ENCODE measurements at places on chromosomes 7 and 10.

DNA sequence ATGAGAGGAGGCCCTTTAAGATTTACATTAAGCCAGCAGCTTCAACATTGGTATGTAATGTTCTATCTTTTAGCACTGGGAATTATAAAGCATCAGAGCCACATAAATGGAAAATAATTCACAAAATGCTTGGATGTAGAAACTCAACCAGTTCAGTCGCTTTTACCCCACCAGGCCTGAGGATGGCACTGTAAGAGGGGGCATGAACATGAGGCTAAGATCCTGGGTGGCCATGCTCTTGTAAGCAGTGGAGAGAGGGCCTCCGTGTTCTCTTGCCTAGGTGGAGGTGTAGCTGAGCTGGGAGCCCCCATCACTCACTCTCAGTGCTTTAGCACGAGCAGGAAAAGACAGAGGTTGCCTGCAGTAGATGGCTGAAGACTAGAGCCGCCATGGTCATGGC, 238.8 kb downstream of the FANK1 start:
- DNase-seq, result no peak

- DNase-seq, result no peak
Observed at GRCh38 chr7:2143981-2144595, 88.7 kb downstream of the MAD1L1 start.

DNA sequence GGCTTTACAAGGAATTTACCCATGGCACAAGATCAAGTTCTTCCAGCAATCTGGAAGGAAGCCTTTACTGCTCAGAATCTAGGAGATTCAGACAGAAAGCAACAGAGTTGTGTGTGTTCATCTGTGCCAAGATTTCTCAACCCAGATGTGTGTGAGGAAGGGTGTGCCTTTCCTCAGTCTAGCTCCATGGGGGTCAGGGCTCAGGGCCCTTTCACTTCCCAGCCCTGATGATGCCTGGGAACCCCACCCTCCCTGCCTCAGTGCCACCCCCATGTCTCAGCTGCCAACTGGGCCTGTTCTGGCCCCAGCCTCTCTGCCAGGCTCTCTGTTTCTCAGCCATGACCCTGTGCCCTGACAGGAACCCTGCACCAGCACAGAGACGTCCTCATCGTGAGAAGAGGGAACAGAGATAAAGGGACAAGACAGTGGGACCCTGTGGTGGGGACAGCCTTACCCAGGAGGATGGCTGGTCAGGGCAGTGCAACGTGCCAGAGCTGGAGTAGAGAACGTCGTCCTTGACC, 102.0 kb downstream of the VIPR2 start:
- DNase-seq, result no peak

DNA sequence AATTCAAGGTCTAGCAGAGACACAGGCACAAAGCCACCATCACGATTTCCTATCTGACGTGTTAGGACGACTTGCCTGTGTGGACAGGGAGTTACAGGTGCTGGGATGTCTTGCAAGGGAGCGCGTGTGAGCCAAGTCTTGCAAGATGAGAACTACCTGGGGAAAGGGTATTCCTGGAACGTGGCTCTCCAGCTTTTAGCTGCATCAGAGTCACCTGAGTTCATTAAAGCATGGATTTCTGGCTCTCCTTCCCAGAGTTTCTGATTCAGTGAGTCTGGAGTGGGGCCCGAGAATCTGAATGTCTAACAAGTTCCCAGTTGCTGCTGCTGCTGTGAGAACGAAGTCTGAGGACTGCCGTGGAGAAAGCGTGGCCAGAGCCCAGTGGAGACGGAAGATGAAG, 30.0 kb upstream of the RNF32 start:
- no peak for DNase-seq

DNA sequence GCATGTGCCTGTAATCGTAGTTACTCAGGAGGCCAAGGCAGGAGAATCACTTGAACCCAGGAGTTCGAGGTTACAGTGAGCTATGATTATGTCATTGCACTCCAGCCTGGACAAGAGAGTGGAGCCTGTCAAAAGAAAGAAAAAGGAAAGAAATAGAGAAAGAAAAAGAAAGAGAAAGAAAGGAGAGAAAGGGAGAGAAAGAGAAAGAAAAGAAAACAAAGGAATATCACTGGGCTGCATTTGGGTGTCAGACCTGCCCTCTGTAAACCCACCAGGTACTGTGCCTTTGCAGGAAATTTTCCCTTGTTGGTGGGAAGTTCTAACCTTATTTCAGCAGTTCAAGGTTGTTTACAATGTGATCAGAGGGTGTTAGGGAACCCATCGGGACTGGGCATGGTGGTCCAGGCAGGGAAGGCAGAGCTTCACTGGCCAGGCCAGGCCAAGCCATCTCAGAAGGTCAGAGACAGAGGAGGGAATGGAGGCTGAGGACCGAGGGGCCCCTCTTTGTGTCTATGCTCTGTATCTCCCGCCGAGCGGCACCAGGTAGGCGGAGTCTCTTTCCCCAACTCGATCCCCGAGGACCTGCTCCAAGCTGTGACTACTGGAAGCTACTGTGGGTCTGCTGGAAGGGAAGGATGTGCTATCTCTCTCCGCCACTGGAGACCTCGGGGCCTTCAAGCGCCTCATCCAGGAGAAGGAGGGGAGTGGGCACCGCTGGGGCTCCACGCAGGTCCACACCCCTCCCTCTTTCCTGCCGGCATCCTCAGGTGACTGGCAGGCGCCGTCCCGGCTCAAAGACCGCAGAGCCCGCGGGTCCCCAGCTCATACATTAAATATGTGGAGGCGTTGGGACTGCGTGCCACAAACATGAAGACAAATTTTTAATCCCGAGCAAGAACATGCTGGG, 15.2 kb upstream of the KAZALD1 start:
- DNase-seq, result no peak

DNA sequence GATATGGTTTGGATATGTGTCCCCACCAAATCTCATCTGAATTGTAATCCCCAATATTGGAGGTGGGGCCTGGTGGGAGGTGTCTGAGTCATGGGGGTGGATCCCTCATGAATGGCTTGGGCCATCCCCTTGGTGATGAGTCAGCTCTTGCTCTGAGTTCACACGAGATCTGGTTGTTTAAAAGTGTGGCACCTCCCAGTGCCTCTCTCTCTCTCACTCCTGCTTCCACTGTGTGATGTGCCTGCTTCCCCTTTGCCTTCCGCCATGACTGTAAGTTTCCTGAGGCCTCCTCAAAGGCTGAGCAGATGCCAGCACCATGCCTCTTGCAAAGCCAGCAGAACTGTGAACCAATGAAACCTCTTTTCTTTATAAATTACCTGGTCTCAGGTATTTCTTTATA, 4.8 kb upstream of the GCK start:
- no peak for DNase-seq

DNA sequence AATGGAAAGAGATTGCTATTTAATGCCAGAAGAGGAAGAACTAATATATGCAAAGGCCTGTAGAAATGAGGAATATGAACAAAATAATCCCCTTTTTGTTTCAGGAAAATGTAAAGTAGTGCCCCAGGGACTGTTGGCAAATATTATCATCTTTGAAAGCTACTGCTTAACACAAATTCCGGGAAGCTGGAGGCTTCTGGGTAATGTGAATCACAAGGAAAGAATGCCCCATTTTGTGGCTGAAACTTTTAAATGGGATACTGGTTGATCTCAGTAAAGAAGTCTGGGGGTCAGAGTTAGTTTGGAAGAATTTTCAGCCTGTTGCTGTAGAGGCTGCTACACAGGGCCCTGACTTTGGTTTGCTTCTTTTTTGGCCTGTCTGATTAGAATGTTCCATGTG, 141.0 kb downstream of the PTEN start:
- no peak for DNase-seq

DNA sequence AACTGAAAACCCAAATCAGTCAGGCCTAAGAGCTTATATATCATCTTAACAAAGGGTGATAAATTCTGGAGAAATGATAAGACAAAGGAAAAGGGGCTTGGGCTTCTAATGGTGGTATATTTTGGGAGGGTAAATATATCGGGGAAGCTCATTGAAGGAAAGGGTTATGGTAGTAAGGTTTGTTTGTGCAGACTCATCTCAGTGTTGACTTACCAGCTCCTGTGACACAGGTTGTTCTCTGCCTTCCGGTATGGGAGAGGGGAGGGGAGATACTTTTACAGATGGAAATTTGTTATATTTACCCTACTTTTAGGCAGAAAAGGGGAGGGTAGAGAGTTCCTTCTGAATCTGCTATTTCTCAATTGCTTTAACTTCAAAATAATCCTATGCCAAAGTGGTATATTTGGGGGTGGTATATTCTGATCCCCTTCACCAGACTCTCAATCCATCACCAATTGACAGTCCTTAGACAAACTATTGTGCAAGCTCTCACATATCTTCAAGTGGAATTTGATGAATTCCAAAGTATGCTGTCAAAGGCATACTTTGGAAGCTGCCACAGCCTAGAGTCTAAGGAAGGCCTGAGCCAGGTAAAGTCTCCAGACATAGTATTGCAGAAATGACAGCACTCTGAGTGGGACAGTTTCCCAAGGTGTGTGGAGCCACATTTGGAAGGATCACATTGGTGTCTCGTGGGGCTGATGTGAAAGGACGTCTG, 13.3 kb upstream of the PAPSS2 start:
- DNase-seq, result no peak

- no peak for DNase-seq
Observed at GRCh38 chr7:8146106-8146787, 115.7 kb downstream of the ICA1 start.

GRCh38 chr7:28686418-28686800, 271.7 kb downstream of the TRIL start:
- DNase-seq, result peak; percentile 58

All from non-pigmented ciliary epithelial cell (primary cell).